ENCODE measurements at places on chromosomes 5 and 9.

GRCh38 chr9:86730163-86730928 is 217.0 kb downstream of the GAS1 start:
- DNase-seq: no peak

DNA sequence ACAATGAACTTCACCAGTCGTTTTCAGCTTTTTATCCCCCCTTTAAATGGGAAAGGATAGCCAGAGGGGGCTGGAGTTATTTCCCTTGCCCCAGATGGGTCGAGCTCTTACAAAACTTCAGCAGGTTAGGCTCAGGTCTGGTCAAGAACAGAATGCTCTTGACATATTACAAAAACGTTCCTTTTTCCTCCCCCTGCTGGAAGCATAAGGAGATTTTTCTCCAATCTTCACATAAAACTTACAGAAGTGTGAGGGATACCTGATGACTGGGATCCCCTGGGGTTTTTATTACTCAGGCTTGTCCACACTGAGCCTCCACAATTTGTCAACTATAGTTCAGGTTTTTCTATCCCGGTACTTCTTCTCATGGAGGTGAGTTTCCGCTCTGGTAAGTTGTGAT is 60.8 kb downstream of the CSF2 start:
- DNase-seq: peak; percentile 20

DNA sequence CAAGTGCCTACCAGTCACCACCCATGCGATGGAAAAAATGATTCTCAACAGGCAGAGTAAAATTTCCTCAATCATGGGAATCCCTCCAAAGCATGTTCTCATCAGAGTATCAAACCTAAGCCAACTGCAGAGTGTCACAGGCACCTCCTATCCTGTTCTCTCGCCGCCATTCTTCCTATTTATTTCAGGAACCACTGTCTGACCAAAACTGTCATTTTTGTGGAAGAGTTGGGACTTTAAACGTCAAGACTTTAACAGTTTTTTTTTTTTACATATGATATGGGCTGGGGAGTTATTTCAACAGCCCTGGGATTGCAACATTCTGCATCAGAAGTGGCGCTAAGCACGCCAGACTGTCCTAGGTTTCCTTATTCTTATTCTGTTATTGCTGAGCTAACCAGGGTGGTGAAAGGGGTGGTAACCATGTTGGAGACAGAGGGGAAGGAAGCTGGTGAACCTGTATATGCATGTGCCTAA is 29.5 kb downstream of the PFDN1 start:
- no peak for DNase-seq

GRCh38 chr5:130189961-130190360 is 285.7 kb downstream of the CHSY3 start:
- no peak for DNase-seq

DNA sequence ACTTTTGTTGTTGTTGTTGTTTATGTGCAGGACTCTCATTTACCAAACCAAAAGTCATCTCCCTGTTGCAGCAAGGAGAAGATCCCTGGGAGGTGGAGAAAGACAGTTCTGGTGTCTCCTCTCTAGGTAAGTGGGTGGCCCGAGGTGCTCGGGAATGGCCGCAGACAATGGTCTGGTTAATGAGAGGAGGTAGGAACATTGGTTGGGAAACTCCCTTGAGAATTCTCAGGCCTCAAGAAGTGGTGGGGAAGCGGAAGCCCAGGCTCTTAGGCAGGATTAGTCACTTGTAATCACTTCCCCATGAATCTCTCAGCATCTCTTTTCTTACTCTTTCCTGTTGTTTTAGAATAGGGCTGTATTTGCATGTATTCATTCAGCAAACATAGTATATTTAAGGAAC is 7.2 kb downstream of the ZNF354B start:
- DNase-seq: no peak

DNA sequence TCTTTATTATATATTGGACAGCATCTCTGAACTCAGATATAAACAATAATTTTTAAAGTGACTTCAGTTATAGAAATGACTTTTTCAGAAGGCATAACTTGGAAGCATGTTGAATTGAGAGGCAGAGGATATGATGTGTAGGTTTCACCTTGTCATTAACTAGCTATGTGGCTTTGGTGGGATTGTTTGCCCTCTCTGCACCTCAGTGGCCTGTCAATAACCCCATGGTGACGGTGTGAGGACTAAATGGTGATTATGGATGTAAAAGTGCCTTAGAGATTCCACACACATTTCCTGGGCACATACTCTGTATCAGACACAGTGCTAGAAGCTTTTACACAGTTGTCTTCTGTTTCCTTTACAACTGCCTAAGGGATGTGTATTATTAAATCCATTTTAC is 234.9 kb upstream of the TRIM32 start:
- no peak for DNase-seq

GRCh38 chr9:12718482-12719026 is 25.4 kb downstream of the TYRP1 start:
- no peak for DNase-seq

- peak; percentile 66 for DNase-seq
These were observed 1.3 kb downstream of the ANP32B start for GRCh38 chr9:97984188-97985057.

- no peak for DNase-seq
These were observed 4.8 kb downstream of the PSIP1 start for GRCh38 chr9:15505921-15506320.

- DNase-seq: no peak
These were observed 100.0 kb upstream of the IL6ST start for GRCh38 chr5:56094579-56095361.

GRCh38 chr5:10583663-10584572 is 20.0 kb downstream of the ANKRD33B start:
- DNase-seq: no peak

- no peak for DNase-seq
These were observed 87.5 kb downstream of the TRPM6 start for GRCh38 chr9:74800226-74800625.

DNA sequence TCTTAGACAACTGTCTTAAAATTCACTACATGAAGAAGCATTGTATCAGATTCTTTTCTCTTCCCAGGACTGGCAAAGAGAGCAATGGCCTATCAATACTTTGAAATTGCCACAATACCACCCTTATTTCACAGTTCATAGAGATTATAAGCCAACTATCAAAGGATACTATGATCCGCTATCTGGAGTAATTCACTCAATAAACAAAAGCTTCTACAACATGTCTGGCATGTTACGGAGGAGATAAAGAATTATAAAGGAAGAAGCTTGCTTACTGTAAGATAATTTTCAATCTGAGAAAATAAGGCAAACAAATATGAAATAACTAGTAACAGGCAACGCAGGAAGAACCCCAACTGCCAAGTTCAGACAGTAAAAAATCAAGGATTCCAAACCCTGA is 114.8 kb downstream of the GNAQ start:
- no peak for DNase-seq

Measured in HEK293T (cell line).